Stimulated activated CD8-positive, alpha-beta memory T cell treated with anti-CD3 and anti-CD28 coated beads, Interleukin-7, amount 100 ng/mL, for 4 hours (primary cell): ENCODE measurements at places on chromosomes 3 and 15.

GRCh38 chr3:141955175-141955574 is 78.7 kb downstream of the ATP1B3 start:
- DNase-seq = no peak

DNA sequence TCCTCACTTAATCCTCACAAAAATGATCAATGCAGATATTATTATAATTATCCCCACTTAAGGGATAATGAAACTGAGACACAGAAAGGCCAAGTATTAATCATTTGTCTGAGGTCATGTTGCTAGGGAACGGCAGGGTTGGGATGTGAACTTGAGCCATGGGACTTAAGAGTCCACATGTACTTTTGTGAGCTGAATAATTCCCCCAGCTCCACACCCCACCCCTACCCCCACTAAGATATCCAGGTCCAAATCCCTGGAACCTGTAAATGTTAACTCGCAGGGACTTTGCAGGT is 290.5 kb upstream of the GADL1 start:
- no peak for DNase-seq

GRCh38 chr15:62521396-62521795 is 356.3 kb upstream of the C2CD4B start:
- DNase-seq = no peak

DNA sequence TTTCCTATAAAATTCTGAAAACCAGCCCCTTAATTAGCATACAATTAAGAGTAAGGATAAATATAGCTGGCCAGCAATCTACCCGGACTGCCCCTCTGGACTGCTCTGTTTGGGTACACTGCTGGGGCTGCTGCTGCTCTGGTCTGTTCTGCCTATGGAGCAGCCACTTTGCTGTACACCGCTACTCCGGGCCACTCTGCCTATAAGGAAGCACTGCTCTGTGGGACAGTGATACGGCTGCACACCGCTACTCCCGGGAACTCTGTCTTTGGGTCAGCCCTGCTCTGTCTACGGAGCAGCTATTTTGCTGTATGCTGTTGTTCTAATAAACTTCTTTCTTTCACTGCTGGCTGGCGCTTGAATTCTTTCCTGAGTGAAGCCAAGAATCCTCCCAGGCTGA is 316.5 kb upstream of the PLSCR5 start:
- no peak for DNase-seq

- DNase-seq = no peak
Measured at GRCh38 chr15:33834892-33835743, 133.2 kb upstream of the CHRM5 start.

DNA sequence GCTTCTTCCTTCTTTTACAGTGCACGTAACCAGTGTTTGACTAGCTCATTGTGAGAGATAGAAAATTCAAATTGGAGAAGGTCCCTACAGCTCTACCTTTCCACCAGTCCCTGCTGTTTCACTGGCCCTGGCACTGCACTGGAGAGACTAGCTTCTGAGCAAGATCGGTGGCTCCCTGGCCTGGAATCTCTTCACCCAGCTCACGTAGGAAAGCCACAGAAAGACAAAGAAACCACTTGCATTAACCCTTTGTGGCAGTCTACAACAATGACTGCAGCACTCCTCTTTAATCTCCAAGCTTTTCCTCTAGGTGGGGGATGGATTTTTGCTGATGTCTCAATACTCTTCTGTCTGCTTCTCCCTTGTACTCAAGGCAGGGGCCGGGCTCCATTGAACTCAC is 155.9 kb downstream of the PEX5L start:
- no peak for DNase-seq

GRCh38 chr3:98799479-98799878 is 36.3 kb downstream of the ST3GAL6 start:
- DNase-seq = no peak

DNA sequence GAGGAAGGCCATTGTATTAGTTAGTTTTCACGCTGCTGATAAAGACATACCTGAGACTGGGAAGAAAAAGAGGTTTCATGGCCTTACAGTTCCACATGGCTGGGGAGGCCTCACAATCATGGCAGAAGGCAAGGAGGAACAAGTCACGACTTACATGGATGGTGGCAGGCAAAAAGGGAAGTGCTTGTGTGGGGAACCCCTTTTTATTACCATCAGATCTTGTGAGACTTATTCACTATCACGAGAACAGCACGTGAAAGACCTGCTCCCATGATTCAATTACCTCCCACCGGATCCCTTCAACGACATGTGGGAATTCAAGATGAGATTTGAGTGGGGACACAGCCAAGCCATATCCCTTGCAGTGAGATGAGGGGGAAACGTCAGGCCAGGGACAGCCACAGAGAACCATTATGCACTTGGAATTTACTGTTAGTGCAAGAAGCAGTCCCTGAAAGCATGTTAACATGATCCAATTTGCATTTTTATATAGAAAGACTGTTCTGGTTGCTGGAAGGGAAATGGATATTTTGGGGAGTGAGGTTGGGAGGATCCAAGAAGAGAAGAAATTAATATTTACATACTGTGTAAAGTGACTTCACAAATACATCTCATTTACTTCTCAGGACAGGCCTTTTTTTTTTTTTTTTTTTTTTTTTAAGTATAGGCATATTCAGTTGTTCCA is 87.1 kb downstream of the ARNT2 start:
- no peak for DNase-seq

- DNase-seq = no peak
Measured at GRCh38 chr3:20511863-20512505, 326.0 kb upstream of the SGO1 start.

DNA sequence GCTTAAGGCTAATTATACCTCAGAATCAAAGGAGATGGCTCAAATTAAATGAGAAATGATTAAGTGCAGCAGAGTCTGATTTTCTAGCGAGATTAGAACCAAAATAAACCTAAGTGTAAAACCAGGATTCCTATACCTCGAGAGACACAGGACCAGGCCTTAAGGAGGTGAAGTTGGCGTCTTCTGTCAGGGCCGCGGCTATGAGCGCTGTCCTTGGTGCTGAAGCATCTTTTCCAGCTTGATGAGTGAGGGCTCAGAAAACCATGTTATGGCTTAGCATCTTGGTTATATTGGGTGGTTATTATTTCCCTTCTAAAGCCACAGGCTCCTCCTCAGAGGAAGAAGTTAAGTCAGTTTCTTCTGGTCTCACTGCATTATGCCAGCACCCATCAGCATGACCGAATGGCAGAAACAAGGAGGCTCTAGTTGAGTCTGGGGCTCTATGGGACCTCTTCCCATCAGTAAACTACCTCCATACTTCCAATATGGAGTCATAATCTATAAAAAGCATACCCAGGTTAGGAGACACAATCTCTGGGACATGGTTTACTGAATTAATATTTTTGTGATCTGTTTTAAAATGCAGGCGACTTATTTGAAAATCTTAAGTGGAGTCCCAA is 120.1 kb upstream of the NMNAT3 start:
- no peak for DNase-seq

GRCh38 chr3:169090559-169090958 is 573.0 kb downstream of the MECOM start:
- DNase-seq = no peak

GRCh38 chr3:71582036-71582611 is 1.4 kb downstream of the FOXP1 start:
- peak; percentile 13 for DNase-seq

DNA sequence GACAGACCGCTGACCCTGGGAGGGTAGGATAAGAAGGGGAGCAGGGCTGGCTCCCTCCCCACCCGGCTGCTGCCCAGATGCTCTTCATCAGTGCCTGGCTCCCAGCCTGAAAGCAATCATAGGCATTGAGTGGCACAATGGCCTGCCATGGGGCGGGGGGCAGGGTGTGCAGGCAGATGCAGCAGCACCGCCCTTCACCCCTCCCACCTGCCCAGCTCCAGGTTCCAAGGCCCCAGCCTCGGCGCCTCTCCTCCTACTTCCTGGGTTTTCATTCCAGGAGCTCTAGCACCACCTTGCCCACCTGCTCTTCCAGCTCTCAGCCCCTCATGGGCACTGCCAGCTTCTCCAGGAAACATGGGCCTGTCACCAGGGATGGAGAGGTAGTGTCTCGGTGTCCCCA is 101.7 kb downstream of the MEGF11 start:
- no peak for DNase-seq

DNA sequence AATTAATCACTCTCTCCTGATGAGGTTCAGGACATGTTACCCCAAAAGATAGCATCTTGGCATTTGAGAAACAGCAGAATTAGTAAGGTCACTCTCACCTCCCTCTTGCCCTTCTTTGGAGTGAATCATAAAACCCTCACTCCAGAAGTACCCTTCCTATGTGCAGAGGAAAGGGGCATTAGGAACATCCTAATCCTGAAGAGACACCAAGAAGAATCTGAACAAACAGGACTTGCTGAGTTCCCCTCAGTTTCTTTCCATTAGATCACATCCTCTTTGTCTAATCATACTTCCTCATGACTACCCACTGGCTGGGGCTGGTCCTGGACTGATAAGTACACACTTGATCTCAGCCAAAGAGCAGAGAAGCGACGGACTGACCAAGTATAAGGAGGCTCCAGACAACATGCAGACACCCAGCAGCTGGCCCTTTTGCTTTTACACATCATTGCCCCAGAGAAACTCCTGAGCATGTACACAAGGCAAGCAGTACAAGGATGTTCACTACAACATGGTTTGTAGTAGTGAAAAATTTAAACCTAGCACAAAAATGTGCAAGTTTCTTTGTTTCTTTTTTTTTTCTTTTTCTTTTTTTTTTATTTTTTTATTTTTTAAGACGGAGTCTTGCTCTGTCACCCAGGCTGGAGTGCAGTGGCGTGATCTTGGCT is 15.0 kb upstream of the TM6SF1 start:
- no peak for DNase-seq

GRCh38 chr3:8851703-8852102 is 82.3 kb upstream of the OXTR start:
- DNase-seq = no peak

GRCh38 chr15:96166223-96167200 is 164.0 kb upstream of the NR2F2 start:
- DNase-seq = no peak

- no peak for DNase-seq
Measured at GRCh38 chr3:112115806-112116383, 17.2 kb downstream of the GCSAM start.

DNA sequence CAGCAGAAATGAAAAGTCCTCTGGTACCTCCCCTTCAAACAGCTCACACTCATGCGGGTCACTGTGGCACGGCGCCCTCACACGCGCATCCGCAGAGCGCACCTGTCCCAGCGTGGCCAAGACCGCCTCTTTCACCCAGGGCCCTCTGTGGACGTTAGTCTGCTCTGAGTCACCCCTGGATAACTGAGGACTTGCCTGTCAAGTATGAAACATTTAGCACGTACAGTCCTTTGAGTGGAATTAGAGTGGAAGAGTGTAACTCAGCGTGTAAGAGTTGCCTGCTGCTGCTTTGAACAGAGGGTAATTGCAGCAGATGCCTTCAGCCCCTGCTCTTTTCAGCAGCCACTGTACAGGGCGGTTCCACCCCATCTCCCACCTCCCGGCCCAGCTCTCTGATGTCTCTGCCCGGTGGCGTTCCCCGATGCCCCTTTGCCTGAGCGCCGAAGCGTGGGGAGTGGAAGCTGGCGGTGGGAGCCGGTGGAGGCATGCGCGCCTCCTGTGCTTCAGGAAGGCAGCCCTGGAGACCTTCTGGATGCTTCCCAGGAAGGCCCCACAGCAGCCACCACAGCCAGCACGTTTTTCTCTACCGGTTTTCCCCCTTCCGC is 23.0 kb downstream of the CPN2 start:
- DNase-seq = no peak

- DNase-seq = no peak
Measured at GRCh38 chr3:170321321-170322034, 36.0 kb upstream of the SKIL start.

DNA sequence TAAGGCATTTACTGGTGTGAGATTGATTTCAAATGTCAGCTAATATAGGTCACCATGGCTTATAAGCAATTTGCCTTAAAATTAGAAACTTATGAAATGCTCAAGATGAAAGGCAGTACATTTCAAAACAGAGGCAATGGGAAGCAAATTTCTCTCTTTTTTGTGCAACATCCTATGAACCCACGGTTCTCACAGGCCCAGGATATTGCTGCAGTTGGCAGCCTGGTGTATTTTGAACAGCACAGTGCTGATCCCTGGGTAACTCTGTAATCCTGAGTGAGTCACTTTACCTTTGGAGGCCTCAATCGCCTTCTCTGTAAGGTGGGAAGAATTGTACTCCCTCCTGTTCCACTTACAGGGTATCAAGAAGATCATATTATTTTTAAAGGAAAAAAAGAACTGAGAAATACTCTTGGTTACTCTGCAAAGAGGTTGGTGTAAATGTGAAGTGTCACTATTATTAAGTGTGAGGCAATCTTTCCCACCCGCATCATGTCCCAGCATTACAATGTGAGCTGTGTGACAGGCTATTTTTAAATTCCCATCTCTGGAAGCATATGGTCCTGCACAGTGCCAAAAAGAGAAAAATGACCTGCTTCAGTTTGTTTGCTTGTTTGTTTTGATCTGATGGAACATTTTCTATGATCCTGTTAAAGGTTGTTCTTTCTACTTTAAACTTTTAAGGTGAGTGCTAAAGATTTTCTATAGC is 190.1 kb upstream of the LPP start:
- no peak for DNase-seq

GRCh38 chr3:30518181-30518864 is 88.1 kb upstream of the TGFBR2 start:
- no peak for DNase-seq

GRCh38 chr3:55292360-55292759 is 194.7 kb downstream of the WNT5A start:
- no peak for DNase-seq

DNA sequence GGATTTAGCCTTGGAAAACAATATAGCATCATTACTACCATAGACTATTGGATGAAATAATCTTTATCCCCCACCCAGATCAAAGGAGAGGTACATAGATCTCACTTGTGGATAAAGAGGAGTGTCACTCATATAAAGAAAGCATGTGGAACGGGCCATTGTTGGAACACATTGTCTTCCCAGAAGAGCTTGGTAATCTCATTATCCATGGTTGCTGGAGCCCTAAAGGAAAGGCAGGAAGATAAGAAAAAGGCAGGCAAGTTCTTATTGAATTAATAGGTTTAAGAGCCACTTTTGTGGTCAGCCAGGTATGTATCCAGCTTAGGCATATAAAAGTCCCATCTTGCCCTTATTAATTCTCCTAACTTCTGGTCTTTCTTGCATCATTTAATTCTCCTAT is 659.1 kb downstream of the GRM7 start:
- DNase-seq = no peak

DNA sequence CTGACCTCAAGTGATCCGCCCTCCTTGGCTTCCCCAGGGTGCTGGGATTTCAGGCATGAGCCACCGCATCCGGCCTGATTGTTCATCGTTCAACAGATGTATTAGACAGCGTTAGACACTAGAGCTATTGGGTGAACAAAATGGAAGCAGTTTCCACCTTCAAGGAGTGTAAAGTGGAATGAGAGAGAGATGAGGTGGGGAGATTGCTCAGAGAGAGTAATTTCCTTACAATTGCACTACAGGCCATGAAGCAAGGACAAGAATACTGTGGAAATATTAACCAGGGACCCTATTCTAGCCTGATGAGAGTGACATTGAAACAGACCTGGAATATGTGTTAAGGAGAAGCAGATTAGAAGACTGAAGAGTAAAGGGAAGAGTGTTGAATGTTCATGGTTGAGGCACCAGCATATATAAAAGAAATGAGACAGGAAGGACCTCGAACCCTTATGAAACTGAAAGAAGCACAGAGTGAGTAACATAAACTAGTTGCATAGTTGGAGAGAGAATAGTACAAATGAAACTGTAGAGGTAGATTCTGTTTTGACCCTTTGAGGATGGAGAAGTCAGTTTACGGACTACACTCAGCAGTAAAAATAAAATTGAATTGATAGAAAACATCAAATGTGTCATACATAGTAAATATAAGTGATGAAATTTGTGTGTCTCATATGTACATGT is 7.2 kb downstream of the RTF1 start:
- no peak for DNase-seq

GRCh38 chr3:192812743-192813383 is 85.5 kb upstream of the FGF12 start:
- no peak for DNase-seq
